ENCODE measurements at places on chromosomes 3 and 15.

GRCh38 chr3:58266577-58266976 lies 29.0 kb downstream of the ABHD6 start:
- DNase-seq: no peak

- DNase-seq: peak; percentile 84
Observed at GRCh38 chr3:44477312-44478030, at the start of gene ZNF445. Gene ZNF445, minus strand, starts transcription at chr3:44477670. Its CDS starts 22,121 bp downstream, at chr3:44455549.

DNA sequence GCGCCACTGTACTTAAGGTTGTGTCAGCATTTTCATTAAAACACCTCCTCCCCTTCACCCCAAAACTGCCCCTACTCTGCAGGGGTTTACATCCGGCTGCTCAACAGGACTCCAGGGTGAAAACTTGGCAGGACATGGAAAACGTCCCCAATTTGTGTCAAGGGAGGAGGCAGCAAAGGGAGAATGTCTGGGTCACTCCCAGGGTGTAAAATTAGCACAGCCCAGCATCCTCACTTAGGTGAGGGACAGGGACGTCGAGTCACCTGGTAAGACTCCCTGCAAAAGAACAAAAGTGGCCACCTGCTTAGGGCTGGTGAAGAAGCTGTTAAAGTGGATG lies 532.3 kb downstream of the FOXP1 start:
- no peak for DNase-seq

- peak; percentile 97 for DNase-seq
Observed at GRCh38 chr3:73546961-73547360, 77.8 kb downstream of the PDZRN3 start.

DNA sequence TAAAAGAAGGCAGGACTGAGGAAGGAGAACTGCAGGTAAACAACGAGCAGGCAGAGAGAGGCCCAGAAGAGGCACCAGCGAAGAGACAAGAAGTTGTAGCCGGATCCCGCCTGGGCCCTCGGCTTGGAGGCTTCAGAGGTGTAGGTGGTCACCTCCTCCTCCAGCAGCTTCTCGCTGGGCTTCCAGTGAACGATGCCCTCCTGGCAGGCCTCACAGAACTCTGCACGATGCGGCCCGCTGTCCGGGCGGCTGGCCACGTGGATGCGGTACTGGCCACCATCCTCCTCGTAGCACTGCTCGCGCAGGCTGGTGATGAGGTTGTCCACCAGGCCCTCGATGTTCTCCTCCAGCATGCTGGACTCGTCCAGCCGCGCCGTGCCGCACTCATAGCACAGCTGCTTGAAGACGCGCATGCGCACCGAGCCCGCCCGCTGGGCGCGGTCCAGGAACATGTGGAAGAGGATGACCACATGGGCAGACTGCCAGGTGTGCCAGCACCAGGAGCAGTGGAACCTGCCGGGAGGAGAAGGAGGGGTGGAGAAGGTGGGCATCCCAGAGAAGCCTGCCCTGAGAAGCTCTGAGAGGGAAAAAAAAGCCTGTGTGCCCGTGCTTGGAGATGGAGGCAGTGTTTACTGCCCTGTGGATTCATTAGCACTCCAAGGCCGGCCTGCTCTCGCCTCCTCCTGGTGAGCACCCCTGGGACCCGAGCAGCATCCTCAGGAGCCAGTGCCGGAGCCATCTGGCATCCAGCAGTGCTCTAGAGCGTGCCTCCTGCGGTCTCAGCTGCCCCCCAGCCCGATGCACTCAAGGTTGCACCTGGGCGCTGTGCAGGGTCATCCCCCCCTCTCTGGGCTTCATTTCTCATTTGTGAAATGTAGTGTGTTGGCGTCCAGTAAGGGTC lies 3.6 kb downstream of the RTP2 start:
- DNase-seq: no peak

GRCh38 chr15:40054855-40055575 lies 16.0 kb upstream of the SRP14 start:
- DNase-seq: no peak

GRCh38 chr15:69934607-69935006 lies 163.1 kb downstream of the TLE3 start:
- DNase-seq: no peak

- no peak for DNase-seq
Observed at GRCh38 chr15:55721554-55722185, 21.3 kb downstream of the PRTG start.

GRCh38 chr3:124363476-124363875 lies 366.8 kb upstream of the UMPS start:
- peak; percentile 50 for DNase-seq

GRCh38 chr3:114285648-114286230 lies 8.1 kb upstream of the TIGIT start:
- DNase-seq: no peak

DNA sequence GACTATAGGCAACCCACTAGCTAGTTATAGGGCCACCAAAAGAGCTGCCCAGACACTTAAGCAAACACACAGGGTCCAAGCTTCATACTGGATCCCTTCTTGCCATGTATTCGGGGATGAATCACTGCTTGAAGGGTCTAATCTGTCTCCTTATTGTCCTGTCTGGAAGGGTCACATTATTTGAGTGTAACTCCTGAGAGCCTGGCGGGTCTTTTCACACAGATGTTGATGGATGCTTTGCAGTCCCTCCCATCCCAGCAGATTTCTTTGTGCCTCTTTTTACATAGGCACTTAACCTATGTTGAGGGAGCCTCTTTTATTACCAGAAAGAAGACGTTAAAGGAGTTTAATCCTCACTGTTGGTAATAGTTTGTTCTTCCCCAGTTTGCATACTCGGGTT lies 56.6 kb downstream of the BBX start:
- no peak for DNase-seq

DNA sequence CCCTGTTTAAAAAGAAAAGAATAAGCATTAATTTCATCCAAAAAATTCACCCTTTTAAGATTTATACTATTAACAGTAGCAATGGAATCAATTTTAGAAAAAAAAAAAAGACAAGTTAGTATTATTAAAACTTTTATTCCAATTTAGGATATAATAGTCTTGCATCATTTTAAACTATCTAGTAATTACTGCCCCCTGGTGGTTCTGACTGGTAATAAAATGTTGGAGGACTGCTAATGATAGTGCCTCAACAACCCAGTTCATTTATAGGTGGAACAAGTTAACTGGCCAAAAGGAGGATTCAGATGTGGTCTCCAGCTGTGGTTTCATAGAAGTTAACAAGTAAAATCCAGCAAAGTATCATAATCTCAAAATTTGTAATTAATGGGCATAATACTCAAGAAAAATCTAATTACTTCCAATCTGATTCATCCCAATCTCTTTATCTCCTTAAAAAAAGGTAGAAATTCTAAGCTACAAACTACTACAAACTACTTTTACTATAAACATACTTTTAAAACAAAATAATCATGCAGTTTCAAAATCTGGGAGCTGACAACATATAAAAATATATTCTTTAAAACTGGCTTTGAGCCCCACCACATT lies 30.7 kb upstream of the WDR49 start:
- peak; percentile 64 for DNase-seq

DNA sequence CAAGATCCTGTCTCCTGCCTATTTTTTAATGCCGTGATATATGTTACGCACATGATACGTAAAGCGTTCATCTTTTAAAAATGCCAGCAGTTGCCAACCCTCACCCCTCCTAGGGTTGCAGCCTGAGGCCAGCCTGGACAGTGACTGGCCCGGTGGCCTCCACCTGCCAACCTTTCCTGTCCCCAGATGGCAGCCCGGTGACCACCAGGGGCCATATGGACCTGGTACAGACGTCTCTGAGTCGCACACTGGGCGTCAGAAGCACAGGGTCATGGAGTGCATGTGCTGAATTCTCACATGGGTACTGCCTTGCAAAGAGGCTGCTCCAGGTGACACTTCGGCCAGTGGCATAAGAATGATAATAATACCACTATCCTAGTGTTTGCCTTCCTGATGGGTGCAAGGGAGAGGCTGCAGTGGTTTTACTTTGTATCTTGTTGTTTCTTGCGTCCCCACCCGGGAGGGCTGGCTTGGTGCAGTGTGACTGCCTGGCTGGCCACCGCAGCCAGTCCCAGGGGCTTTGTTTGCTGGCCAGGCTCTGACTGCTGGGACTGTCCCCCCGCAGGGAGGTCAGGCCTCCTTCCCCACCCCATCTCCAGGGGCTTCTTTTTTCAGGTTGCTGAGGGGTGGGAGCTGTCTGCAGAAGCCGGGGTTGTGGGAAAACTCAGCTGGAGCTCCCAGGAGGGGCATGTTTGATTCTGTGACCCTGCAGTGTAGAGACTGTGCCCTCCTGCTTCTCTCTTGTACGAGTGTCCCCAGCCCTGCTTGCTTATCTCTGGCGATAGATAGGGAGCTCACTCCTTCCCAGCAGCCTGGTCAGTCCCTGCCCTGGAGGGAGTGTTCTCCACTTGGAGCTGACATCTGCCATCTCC lies 16.9 kb downstream of the FBLN2 start:
- DNase-seq: no peak

DNA sequence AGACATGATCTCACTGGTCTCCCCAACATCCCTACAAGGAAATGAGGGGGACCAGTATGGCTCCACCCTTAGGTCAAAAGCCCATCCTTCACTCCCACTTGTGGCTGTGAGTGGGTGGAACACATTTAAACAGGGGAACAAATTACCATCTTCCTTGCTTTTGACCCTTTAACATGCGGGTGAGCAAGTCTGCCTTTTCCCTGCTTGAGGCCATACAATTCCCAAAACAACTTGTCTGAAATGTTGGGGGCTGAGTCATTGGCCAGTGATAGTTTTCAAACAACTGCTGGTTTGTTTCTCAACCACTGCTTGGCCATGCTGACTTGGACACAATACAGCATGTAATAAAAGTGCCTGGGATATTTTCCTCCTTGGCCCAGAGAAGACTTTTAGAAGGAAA lies 39.6 kb downstream of the COL8A1 start:
- DNase-seq: peak; percentile 72

DNA sequence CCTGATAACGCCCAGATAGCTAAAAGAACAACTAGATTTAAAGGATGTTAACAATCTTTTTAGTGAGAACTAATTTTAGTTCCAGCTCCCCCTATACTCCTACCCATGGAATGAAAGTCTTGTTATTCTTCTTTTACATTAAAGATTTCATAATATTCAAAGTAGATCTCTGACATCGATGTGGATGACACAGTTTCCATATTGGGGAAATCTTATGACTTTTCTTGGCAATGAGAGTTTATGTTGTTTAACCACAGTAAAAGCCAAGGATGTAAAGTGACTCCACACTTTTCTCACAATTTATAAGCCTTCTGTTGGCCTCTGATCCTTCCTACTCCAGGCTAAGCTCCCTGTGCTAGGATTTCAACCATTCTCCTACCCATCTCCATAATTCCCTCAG lies 332.6 kb upstream of the KCNMB2 start:
- DNase-seq: peak; percentile 60

GRCh38 chr3:73868688-73869315 lies 244.1 kb upstream of the PDZRN3 start:
- peak; percentile 59 for DNase-seq

DNA sequence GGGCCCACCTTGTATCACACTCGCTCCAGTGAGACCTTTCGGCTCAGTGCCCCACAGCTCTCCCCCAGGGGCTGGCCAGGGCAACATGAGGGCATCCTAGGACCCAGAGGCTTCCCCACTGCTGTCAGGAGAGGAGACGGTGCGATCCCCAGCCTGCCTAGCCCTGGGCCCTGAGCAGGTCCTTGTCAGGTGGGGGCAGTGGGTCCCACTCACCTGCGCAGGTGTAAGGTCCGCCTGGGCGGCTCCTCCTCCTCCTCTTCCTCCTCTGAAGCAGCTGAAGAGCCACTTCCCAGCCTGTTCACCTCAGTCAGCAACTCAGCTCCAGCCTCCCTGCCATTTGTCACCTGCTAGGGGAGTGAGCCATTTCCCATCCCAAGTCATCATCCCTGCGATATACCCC lies 9.6 kb downstream of the KIF7 start:
- no peak for DNase-seq

- no peak for DNase-seq
Observed at GRCh38 chr3:159840703-159841299, 147.8 kb upstream of the IL12A start.

DNA sequence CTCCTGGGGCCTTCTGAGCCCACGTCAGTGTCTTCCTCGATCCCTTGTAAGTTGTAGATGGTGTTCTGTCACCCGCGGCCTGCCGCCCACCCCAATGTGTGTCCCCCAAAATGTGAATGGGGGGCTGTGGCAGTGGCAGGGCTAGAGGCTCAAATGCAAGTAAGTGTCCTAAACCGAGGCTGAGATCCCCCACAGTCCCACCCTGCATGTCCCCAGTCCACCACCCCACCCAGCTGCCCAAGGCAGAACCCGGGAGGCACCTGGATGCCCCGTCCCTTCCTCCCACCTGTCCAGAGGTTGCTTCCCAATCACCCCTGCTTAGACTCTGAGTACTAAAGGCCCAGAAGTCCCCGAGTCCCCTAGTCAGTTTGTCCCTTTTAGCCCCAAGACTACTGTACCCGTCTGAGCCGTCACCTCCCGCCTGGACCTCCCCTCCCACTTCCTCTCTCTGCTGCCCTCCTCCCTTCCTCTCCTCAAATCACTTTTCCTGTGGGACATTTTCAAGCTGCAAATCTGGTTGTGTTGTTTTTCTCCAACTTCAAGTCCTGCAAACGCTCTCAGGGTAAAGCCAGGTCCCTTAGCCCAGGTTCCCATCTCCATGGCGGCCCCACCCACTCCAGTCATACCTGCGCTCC lies 11.8 kb upstream of the PLXND1 start:
- no peak for DNase-seq

- DNase-seq: no peak
Observed at GRCh38 chr3:43477600-43477999, 144.2 kb downstream of the ANO10 start.

DNA sequence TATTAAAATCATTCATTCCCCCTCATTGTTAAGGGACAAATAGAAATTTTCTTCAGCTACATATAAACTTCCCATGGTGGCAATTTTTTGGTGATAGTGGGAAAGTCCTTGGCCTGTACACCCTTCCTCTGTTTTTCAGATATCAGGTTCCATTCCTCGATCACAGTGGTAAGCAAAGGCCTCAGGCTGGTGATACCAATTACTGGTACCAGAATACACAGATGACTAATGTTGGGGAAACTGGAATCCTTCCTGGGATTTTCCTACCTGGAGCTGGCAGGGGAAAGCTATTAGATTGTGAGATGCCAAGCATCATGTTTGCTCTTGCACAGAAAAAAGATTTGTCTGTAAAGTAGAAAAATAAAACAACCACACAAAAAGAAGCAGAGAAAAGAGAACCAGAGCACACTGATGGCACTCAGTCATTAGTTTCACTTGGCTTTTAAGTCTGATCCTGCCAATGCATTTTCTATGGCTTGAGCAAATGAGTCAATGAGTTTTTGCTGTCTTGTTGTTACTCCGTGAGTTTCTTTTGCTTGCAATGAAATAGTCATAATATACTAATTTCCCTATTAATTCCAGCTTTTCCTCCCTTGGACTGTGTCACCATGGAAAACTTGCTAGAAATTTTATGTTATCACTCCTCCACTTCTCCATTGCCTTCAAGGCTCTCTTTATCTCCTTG lies 795.0 kb downstream of the ROBO1 start:
- no peak for DNase-seq

DNA sequence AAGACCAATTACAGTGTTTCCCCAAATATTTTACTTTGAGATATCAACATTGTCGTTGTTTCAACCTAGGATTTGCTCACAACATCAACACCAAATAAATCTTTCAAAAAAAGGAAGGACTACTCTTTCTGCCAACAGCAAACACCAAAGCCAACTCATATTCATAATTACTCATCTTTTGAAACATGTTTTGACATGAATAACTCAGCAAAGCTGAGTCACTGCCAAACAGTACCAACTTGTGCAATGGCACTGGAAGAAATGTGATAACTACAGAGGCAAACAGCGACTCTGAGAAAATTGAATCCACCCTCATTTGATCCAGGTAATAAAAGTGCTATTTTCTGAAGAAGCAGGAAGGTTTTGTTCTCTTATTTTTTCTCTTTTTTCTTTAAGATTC lies 67.2 kb downstream of the PEX5L start:
- DNase-seq: peak; percentile 47
